ENCODE measurements at places on chromosomes 11 and 22.

DNA sequence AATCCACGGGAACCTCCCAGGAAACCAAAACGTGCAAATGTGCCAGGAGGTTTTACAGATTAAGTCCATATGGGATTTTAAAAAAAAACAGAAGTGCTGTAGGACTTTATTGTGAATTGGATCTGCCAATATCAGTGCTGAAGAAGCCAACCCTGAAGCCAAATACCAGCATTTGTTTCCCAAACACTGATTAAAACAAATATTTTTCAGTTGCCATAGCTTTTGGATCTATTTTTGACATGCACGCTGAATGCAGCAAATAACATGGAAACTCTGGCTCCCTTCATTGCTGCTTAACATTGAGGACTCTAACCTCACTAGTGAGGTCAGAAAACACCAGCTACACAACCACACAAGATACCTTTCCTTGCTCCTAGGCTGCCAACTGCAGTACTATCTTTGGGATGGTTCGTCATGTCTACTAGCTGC is 28.4 kb upstream of the SIK2 start:
- no peak for DNase-seq

GRCh38 chr11:85988780-85989179 is 80.1 kb downstream of the PICALM start:
- DNase-seq: no peak

GRCh38 chr11:19060629-19061028 is at the start of gene MRGPRX2:
Gene MRGPRX2 (minus strand): TSS chr11:19060717. CDS start chr11:19056402, 4,315 bp downstream.
- no peak for DNase-seq

DNA sequence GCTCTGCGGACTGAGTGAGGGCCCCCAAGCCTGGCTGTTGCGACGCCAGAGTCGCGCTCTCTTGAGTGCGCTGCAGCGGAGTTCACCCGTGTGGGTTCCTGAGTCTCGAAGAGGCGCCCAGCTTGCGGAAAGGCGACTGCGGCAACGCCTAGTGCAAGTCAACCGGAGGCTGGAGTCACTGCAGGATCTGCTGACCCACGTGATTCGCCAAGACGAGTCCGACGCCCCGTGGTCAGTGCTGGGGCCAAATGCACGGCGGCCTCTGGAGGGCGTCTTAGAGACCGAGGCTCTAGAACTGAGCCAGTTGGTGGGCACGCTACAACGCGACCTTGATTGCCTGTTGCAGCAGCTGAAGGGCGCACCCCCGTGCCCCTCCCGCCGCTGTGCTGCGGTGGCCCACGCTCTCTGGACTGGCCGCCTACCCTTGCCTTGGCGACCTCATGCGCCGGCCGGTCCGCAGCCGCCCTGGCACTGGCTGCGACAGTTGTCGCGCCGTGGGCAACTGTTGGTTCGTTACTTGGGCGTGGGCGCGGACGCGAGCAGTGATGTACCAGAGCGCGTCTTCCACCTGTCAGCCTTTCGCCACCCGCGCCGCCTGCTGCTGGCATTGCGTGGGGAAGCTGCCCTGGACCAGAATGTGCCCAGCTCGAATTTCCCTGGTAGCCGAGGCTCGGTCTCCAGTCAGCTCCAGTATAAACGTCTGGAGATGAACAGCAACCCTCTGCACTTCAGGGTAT is 32.6 kb downstream of the RRP8 start:
- no peak for DNase-seq

DNA sequence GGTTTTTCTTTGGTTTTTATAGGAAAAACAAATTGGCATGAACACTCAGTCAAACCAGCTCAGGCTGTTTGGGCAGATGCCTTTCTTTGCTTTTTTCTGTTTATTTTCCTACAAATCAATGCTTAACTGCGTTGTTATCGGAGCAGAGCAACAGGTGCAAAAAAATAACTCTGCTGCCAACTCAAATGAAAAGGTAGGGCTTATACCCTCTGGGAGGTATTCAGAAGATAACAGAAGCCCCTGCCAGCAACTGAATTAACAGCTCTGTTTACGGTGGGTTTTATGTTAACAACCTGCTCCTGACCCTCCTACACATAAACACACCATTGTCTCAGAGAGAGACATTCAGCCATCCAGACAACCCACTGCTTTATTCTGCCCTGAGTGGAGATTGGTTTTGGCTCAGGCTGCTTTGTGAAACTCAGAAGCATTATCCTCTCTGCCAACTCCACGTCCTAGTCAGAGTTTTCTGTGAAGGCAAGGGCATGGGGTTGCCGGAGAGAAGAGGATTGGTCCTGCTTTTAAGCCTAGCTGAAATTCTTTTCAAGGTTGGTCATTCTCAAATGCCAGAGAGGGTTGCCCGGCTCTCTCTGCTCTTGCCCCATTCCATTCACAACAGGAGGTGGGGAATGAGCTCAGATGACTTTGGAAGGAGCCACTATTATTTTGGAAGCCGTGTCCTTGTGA is 11.4 kb downstream of the EHF start:
- DNase-seq: no peak

DNA sequence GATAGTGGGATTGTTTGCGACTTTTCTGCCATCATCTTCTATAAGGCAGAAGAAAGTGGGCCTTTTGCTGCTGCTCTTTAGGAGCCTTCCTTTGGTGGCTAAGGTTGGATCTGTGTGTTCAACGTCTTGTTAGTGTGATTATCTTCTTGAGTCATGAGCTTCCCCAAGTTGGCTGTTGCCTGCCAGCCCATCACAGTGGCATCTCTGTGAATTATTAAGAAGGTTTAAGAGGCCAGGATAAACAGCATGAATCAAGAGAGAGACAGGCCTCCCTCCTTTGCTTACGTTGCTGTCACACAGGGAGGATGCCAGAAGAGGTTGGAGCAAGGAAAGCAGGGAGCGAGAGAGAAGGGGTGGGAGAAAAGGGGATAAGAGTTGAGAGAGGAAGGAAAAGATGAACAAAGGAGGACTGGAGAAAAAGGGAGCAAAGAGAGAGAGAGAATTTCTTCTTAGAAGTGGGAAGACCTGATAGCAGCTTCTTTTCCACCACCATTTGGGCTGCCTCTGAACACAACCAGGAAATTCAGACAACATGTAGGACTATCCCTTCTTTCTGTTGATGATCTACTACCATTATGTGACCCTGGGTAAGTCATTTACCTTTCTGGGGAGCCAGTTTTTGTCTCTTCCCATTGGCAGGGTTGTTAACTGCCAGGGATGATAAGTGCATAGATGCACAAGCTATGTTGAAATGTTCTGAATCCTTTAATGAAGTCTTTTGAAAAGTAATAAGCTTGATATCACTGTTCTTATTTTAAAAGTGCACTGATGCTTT is 126.5 kb downstream of the NAV2 start:
- no peak for DNase-seq

GRCh38 chr11:78065203-78065602 is 1.5 kb downstream of the THRSP start:
- DNase-seq: no peak

DNA sequence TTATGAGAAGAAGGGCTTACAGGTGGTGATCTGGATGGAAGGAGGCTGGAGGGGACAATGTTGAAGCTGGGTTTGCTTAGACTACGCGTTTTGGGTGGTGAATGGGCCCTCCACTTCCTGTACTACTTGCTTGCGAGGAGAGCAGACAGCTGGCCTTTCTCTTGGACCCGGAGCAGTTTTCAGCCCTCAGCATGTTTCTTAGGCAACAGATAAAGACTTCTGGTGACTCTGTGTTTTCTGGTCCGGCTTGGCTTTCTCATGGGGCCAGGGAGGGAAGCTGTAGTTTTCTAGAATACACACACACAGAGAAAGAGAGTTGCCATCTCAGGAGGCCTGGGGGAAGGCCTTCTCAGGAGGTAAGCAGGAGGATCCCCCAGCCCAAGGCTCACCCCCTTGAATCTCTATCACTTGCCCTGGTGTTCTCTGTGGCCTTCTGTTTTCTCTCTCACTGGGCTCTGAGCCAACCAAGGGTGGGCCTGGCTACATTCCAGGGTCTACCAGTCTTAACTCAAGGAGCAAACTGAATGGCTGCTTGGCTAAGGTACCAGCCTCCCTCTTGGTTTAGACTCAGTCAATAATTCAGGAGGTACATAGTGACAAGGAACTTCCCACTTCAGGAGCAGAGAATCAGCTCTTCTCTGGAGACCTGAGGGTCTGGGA is 2.4 kb downstream of the CCS start:
- DNase-seq: no peak
